Activated CD8-positive, alpha-beta memory T cell treated with anti-CD3 and anti-CD28 coated beads for 1 hour (primary cell): ENCODE measurements at places on chromosomes 2 and 18.

DNA sequence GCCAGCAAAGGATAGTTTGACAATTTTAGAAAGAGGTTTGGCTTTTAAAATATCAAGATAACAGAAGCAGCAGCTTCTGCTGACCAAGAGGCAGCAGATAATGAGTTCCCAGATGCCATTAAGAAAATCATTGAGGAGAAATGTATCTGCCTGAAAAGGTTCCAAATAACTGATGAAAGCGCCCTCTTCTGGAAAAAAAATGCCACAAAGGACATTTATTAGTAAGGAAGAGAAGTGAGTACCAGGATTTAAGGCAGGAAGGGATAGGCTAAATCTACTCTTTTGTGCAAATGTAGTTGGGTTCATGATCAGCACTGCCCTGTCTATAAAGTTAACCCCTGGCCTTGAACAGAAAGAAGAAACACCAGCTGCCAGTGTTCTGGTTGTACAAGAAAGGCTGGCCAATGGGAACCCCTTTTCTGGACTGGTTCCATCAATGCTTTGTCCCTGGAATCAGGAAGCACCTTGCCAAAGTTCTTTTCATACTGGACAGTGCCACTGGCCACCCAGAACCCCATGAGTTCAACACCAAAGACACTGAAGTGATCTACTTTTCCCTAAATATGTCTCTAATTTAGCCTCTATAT, 40.6 kb downstream of the DHX57 start:
- DNase-seq: no peak

GRCh38 chr2:176873403-176873802, 339.2 kb upstream of the HNRNPA3 start:
- no peak for DNase-seq

DNA sequence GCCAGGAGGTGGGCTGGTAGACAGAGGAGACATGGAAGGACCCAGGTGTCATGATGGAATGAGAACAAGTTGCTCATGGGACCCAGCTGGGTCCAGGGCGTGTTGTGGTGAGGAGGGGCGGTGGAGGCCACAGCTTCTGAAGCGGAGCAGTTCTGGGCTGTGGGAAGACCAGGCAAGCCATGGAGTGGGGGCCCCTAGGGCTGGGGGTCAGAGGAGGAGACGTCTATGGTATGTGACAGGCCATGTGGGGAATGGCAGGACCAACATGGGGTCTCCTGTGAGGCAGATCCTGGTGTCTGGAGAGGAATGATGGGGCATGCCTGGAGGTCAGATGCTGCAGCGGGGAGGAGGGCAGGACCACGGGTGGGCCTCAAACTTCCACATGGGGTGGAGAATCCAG, 16.9 kb downstream of the MYO7B start:
- no peak for DNase-seq

DNA sequence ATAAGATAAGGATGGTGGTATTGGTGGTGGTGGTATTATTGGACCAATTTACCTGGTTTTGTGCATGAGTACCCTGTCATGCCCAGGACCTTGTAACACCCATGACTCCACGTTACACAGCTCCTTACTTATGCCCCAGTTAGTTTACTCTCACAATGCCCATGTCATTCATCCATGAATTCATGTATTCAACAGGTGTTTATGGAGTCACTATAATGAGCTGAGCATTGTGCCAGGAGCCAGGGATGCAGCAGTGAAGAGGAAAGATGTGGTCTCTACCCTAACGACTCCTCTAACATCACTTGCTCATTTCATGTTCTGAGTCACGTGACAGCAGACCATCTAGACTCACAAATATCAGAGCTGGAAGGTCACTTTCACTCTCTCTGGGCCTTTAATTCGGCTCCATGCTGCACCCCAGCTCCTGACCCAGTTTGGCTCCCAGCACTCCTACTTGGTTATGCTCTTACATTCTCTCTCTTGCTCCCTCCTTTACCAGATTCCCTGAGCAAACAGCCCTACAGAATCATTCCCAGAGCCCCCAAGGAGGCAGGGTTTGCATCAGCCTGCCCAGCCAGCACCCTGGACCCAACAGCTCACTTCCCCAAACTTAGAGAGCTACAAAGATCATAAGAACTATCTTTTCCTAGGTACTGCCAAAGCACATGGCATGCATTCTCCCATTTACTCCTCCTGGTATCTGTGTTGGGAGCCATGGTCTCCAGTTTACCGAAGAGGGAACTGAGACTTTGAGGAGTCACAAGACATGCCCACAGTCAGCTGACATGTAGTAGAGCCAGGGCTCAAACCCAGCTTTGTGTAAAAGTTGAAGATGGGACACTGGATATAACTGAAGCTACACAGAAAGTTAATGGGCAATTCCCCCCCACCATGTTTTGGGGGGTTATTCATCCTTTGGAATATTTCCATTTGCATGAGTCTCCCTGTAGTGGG, 449.9 kb downstream of the LRATD1 start:
- DNase-seq: no peak

DNA sequence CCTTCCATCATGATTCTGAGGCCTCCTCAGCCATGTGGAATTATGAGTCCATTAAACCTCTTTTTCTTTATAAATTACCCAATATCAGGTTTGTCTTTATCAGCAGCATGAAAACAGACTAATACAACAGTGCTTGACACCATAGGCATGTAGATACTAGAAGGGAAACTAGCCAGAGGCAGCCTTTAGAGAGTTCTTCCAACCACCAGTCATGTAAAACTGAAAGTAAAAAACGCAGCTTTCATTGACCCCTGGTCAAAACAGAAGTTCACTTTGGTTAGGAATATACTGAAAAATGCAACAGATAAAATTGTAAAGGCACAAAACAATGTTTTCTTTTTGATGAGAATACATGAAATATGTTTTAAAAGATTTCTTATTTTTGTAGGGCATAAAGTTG, 122.8 kb upstream of the L3MBTL4 start:
- DNase-seq: no peak

DNA sequence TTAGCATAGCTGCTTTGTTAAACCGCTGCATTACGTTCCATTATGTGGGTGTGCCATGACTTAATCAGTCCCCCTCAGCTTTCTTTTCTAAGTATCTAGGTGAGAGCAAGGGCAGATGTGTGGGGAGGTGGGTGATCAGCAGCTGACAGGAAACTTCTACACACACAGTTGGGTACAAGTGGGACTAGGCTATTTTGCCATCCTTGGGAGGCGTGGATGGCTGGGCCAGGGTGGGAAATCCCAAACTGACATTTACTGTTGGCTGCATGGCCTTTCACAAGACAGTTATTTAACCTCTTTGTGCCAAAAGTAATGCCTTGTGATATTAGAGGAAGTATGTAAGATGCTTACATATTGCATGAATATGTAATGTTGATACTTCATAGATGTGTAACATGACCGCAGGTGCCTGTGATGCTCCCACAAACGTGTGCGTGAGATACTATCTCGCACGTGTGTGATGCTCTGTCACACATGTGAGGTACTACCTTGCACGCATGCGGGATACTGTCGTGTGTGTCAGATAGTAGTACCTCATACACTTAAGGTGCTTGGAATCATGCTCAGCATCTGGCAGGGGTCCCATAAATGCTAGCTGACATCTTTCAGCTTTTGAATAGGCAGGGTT, 314.5 kb downstream of the PRKCE start:
- no peak for DNase-seq

GRCh38 chr2:58065248-58065647, 18.6 kb downstream of the VRK2 start:
- DNase-seq: no peak
